ENCODE measurements at places on chromosomes 12 and 14.

DNA sequence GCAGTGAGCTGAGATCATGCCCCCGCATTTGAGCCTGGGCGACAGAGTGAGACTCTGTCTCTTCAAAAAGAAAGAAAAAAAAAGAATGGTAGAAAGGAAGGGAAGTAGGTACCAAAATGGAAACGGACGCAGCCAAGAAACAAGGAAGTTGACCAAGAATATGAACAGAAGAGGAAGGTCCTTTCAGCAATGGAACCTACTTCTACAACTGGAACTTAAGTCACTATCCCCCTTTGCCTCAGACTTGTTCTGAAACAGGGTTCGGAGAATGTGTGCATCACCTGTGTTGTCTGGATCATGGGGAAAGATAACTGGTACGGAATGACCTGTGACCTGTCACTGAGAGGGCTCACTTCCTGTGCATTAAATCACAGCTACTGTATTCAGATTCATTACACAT lies 43.9 kb upstream of the RNASE1 start:
- peak; percentile 39 for DNase-seq

GRCh38 chr14:82740547-82740946 lies 1206.9 kb upstream of the SEL1L start:
- DNase-seq = no peak

DNA sequence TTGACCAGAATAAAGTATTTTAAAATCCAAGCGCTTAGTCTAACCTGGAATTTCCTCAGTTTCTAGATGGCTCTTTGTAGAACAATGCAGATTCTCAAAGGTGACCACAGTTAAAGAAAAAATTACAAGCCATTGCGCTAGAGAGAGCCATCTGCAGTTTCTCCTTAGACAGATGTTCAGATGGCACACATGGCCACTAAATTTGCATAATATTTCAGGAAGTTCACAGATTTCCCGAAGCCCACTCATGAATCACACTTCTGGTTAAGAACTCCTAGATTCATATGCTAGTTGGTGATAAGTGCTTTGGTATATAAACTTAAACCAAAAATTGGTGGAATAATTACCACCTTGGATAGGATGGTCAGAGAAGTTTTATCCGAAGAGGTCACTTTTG lies 749 bp downstream of the AKAP3 start:
- peak; percentile 79 for DNase-seq

- DNase-seq = no peak
Observed at GRCh38 chr14:72178517-72178916, 246.3 kb downstream of the RGS6 start.

DNA sequence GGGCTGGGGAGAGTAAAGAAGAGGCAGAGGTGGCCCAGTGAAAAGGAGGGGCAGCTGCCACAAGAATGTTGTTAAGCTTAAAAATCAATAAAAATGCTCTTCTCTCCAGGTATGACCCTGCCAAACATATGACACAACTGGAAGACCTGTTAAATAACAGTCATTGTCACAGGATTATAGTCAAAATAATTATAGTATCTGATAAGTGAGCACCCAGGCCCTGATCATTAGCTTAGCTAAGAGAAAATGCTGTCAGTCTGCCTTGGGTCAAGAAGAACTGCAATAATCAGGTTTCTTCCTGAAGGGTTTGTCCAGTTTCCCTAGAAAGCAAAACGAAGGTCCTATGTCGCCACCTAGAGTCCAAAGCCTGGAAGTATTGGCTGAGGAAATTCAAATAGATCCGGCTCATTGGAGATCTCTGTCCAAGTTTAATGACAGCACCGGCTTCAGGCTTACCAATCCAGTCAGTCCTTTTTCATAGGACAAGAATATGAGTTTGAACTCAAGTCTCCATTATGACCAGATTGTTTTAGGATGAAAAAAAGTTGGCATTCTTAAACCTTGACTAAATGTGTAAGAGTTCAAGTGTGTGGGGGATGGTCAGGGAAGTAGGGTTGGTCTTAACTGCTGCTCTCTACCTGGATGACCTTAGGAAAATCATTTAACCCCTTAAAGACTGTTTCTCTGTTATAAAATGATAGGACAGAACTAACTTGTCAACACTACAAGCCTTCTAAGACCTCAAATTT lies 22.5 kb upstream of the NKX2-8 start:
- DNase-seq = peak; percentile 86

- DNase-seq = no peak
Observed at GRCh38 chr12:88035907-88036289, 6.7 kb upstream of the C12orf50 start.

GRCh38 chr12:49322367-49322707 lies 718 bp upstream of the TROAP start:
- DNase-seq = no peak
